T47D (cell line): ENCODE measurements at places on chromosomes 1 and 21.

- DNase-seq = no peak
These were observed 90.4 kb downstream of the HHAT start for GRCh38 chr1:210418863-210419650.

GRCh38 chr1:99069146-99069545 is 64.5 kb upstream of the PLPPR5 start:
- DNase-seq = no peak

DNA sequence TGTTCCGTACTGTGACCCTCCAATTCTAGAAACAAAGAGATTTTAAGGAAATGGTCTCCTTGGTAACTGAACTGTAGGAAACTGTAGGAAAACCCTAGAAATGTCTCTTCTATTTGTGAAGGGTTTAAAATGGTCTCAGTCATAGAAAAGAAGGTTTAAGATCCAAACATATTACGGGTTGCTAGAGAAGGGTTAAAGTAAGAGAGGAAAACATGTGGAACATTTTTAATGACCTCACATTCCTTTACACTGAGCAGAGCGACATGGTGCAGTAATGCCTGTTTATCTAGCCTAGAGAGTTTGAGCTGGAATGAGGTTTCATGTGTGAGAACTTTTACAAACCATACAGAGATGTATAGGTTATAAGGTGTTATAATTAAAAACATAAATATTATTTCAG is 36.9 kb upstream of the C1orf105 start:
- DNase-seq = peak; percentile 47

DNA sequence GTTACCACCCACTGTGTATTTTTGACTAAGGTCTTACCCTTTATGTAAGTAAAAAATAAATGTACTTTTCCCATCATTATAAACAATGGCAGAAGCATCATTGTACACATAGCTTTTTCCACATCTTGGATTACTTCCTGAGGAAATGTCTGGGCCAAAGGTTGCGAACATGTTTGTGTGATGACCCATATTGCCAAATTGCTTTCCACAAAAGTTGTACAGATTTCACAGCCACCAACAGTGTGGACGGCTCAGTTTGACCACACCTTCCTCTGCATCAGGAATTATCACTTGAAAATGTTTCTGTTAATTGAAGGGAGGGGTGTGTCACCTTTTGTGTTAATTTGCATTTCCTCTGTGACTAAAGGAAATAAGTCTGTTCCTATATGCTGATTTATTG is 25.7 kb downstream of the AKNAD1 start:
- no peak for DNase-seq

GRCh38 chr1:222794656-222795474 is 20.0 kb upstream of the DISP1 start:
- peak; percentile 60 for DNase-seq

DNA sequence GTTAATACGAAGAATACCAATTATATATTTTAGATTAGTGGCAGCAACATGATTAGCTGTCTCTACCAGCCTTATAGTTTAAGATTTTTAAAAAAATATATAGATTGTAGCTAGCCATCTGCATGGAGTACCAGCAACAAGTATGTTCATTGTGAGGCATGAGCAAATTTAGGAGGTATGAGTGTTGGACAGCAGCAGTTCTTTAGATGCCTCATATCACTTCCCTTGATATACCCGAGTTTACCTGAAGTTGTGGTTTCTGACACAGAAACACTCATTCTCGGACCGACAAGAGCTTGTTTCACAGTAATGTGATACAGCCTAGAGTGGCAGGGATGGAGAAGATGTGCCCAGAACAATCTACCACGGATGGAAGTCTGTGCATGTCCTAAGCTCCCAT is 69.1 kb downstream of the RGS18 start:
- DNase-seq = no peak

DNA sequence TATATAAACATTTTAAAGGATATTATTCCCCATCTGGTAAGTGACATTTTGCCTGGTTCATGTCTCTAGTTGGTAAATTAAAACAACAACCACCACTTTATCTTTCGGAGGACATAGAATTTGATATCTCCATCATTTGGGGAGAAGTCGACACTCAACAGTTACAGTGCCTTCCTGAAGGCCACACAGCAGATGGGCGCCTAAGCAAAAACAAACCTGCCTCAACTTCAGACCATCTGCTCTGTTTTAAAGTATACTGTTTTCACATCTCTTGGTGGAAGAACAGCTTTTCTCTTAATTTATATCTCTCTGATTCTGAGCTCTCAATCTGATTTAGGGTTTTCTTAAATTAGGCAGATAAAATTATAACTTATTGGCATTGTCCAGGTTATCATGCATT is 282.2 kb downstream of the RYR2 start:
- no peak for DNase-seq

DNA sequence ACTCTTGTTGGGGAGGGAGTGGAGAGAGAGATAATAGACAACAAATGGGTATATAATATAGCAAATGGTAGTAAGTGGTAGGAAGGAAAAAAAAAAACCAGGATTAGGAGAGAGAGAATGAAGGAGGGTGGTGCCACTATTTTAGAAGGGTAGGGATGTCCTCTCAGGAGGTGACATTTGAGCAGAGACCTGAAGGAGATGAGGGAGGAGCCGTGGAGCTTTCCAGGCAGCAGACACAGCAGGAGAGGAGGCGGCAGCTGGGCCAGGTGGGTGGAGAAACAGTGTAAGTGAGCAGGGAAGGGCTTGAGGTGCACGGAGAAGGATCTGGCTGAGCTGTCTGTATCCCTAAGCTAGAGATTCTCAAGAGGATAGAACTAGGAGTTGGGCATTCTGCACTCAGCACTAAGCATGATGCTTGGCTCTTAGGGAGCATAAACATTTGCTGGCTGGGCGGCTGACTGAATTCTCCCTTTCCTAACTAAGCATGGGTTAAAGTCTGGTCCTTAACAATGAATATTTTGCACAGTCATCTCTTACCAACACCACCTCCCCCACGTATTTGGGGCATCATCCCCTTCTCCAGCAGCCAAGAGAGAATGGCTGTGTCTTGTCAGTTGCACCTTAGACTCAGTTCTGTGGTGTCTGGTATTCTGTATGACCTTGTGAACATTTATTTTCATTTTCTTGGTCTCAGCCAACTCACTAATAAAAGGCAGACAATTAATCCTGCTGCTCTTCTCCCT is 27.6 kb upstream of the SARS1 start:
- DNase-seq = no peak

GRCh38 chr1:206502812-206503211 is 4.5 kb upstream of the RASSF5 start:
- DNase-seq = no peak

DNA sequence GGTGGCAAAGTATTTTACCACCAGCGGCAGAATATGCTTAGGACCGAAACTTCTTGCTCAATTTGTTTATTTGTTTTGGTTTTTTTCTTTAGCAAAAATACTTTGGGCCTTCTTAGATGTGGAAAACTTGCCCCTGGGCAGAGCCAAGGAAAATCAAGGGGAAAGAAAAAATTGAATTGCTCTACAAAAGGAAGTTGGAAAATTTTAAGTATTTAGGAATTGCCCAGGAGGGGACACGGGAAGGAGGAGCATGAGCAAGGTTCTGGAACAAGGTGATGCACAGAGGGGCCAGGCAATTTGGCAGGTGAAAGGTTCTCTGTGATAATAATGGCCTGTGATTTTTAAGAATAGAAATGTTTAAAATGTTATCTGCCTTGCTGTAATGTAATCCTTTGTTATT is 28.6 kb downstream of the SGIP1 start:
- no peak for DNase-seq

GRCh38 chr1:214303141-214303930 is 22.4 kb downstream of the SMYD2 start:
- no peak for DNase-seq

DNA sequence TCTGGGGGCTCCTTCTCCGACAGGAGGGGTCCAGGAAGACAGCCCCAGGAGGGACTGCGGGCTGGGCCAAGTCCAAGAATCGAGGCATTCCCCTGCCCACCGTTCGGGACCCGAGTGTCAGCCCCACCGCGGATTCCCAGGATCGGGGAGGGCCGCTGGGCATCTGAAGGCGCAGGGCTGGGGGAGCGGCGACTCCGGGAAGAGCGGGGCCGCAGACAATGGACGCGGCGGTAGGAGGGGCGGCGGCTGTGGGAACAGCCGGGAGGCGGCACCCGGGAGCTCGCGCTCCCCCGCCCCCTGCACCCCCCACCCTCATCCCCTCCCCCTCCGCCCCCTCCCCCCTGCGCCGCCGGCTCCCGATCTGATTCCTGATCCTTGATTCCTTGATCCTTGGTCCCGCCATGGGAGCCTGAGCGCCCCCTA is at the start of gene VANGL2:
VANGL2 (plus strand) TSS at position 342 of the 423 bp plus-strand sequence. CDS start 15,274 bp downstream, outside the sequence.
- DNase-seq = no peak

DNA sequence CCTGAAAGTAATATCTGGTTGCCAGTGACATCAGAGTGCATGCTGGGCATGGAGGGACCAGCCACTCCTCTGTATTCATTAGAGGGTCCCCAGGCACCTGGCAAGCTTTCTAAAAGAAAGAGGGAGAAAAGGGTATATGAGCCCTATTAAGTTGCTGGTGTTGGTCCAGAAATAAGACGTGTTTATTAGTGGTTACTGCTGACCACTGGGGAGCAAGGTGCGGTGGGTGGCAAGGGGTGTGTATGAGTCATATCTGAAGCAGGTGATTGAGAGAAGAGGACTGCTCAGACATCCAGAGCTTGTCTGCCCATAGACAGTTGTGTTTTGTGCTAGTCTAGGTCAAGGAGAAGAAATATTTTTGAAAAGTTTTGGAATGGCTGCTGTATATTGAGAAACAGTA is 298.1 kb downstream of the TM2D1 start:
- no peak for DNase-seq

GRCh38 chr1:198543670-198544260 is 3.3 kb upstream of the ATP6V1G3 start:
- DNase-seq = no peak

GRCh38 chr1:3460672-3461131 is 6.2 kb downstream of the ARHGEF16 start:
- DNase-seq = no peak

DNA sequence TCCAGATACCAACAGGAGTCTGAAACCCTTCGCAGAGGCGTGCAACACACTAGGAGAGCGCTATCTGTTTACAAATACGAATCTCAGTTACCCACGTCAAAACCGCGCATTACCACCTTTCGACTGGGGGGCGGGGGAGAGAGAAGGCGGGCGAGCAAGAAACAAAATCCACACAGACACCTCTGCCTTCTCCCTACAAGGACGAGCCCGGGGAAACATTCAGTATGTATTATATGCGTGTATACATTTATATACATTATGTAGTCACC is 722 bp downstream of the TUT4 start:
- DNase-seq = no peak

DNA sequence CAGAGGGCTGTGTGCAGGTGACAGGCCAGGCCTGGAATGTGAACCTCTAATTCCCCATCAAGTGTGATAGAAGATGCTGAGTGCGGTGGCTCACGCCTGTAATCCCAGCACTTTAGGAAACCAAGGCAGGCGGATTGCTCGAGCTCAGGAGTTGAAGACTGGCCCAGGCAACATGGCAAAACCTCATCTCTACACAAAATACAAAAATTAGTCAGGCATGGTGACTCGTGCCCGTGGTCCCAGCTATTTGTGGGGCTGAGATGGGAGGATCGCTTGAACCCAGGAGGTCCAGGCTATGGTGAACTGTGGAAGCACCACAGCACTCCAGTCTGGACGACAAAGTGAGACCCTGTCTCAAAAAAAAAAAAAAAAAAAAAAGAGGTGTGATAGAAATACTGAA is 40.1 kb upstream of the PUM1 start:
- no peak for DNase-seq

DNA sequence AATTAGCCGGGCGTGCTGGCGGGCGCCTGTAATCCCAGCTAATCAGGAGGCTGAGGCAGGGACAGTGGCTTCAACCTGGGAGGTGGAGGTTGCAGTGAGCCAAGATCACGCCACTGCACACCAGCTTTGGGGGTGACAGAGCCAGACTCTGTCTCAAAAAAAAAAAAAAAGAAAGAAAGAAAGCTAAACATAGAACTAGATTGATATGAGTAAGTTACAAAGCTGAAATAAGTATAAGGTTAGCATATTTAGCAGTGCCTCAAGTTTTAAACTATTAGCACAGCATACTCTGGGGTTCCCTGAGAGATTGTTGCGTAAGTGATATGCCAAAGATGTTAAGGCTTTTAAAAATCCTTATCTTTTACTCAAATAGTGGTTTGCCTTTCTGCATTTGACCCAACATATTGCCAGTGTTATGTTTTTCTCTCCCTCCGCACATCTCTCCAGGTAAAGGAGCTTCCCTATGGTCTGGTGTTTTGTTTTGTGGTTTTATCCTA is 126.1 kb downstream of the CD247 start:
- DNase-seq = no peak

GRCh38 chr1:85607921-85608265 is 27.3 kb downstream of the CCN1 start:
- no peak for DNase-seq

DNA sequence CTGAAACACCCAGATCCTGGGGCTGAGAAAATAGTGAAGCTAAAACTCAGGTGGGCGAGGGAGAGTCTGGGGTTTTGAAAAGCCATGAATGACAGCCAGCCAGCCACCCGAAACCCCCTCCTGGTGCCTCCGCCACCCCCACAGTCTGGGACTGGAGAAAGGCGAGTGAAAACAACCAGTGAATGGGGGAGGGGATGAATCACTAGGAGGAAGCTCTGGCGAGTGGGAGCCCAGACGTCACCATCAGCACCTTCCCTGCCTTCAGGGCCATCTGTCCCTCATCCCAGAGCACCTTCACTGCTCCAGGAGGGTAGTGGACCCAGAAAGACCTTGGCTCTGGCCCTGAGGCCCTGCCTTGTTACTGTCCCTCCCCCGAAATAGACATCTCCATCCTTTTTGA is 9.2 kb downstream of the RORC start:
- DNase-seq = no peak

DNA sequence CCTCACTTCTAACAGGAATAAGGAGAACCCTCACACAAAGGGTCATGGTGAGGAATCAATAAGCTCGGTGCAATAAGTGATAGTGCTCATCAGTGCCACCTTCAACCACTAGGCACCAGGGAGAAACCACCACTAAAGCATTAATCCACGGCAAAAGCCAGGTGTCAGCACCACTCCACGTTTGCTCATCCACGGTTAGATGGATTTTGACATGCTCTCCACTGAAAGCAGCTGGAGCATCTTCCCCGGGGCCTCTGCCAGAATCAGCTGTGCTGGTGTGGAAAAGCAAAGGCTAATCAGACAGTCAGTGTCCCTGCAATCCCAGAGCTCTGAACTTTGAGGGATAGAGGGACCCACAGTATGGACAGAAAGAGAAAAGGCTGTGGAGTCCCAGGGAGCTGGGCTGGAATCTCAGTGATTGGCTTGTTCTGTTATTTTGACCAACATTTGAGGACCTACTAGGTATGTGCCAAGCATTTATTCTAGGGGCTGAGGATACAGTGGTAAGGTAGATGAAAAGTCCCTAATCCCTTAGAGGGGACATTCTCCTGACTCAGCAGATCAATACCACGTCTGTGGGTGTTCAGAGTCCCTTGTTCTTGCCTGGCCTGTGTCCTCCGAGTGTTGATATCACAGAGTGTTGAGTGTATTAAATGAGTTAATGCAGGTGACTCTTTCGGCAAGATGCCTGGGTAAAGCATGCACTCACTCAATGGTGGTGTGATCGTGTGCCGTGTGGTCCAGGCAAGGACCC is 41.3 kb downstream of the FHAD1 start:
- peak; percentile 37 for DNase-seq

GRCh38 chr1:83095570-83095969 is 903.4 kb downstream of the TTLL7 start:
- no peak for DNase-seq
